ENCODE measurements at places on chromosomes 12 and 14.

DNA sequence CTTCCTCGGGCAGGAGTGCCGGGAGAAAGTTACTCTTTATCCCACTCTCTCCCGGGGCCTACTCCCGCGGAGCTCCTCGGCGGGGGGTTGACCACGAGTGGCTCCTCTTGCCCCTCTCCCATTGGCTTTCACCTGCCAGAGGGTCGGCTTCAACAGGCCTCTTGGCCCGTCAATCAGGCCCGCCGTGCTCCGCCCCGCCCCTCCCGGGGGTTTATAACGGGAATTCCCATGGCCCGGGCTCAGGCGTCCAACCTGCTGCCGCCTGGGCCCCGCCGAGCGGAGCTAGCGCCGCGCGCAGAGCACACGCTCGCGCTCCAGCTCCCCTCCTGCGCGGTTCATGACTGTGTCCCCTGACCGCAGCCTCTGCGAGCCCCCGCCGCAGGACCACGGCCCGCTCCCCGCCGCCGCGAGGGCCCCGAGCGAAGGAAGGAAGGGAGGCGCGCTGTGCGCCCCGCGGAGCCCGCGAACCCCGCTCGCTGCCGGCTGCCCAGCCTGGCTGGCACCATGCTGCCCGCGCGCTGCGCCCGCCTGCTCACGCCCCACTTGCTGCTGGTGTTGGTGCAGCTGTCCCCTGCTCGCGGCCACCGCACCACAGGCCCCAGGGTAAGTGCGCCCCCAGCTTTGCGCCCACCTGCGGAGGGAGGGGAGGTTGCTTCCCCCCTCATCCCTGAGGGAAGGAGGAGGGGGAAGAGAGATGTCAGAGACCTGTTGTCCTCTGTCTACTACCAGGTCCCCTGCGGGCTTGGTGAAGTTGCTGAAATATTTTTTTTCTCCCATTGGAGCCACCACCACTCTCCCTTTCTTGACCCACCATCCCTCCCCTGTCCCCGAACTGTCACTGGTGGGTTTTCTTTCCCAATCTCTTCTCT is at the start of gene SMOC1:
SMOC1 (plus strand) TSS at position 242 of the 869 bp plus-strand sequence; CDS start at position 505, 263 bp downstream.
- peak; percentile 93 for DNase-seq

DNA sequence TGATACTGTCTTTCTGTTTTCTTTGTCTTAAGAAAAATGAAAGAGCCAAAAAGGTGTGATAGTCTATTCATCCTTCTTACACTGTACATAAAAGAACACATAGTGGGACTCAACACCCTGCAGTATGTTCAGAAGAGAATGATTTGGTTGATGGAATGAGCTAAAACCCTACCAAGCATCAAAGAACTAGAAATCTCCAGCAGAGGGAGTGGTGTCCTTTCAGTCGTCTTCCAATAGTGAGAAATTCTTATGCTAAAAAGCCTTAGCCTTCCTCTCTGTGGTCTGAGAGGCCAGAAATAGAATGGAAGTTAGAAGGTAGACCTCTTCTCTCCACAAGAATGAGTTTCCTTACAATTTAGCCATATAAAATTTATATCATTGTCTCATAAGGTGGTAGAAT is 393.4 kb upstream of the SEL1L start:
- DNase-seq, result no peak

GRCh38 chr12:5944053-5944452 is 1.0 kb downstream of the ANO2 start:
- no peak for DNase-seq

GRCh38 chr14:24398293-24398652 is 530 bp upstream of the NYNRIN start:
- DNase-seq, result no peak

GRCh38 chr12:5914387-5915149 is 30.5 kb downstream of the ANO2 start:
- DNase-seq, result no peak

DNA sequence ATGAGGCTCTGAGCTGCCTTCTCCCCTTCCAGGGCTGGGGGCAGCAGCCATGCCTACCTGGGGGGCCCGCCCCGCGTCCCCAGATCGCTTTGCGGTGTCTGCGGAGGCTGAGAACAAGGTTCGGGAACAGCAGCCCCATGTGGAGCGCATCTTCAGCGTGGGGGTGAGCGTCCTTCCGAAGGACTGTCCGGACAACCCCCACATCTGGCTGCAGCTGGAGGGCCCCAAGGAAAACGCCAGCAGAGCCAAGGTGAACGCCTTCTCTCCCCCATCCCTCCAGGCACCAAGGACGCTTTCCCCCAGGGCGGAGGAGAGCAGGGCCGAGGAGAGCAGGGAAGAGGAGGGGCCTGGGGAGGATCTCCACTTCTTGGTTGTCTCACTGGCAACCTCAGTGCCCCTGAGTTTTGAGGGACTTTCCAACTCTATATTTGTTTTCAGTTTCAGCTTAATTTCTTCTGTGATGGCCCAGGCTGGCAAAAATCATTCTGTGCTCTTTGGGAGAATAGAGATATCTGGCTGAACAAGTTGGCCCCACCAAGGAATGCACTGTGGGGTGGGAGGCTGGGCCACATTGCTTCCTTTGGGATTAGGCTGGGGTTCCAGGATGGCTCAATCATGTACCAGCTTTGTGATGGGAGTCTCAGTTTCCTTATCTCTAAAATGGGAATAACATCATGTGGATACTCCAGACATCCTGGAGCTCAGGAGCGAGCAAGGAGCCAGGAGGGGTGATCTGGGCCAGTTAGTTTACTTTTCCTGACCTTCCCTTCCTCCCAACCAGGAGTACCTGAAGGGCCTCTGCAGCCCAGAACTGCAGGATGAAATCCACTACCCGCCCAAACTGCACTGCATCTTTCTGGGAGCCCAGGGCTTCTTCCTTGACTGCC is 1.2 kb downstream of the KHNYN start:
- DNase-seq, result no peak

- DNase-seq, result no peak
Measured at GRCh38 chr14:85702997-85703396, 173.1 kb downstream of the FLRT2 start.

DNA sequence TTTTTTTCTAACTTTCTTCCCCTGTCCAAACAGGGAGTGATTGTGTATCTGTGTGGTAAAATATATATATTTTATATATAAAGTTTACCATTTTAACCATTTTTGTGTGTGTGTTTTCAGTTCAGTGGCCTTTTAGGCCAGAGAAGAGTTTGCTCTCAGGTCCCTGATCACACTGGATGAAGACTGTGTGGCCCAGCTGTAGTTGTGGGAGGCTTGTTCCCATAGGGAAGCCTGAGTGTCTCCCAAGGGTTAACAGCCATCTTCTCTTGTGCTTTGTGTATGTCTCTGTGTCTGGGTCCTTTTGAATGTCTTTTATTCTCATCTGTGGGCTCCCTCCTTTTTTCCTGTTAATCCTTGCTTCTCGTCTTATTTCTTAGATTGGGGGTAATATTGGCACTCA is 23.4 kb downstream of the CGRRF1 start:
- no peak for DNase-seq

All from NCI-H2081 (cell line).